Stimulated activated CD4-positive, alpha-beta T cell treated with anti-CD3 and anti-CD28 coated beads, TNF-alpha, amount 100 ng/mL, for 1 hour (primary cell): ENCODE measurements at places on chromosomes 7 and 10.

DNA sequence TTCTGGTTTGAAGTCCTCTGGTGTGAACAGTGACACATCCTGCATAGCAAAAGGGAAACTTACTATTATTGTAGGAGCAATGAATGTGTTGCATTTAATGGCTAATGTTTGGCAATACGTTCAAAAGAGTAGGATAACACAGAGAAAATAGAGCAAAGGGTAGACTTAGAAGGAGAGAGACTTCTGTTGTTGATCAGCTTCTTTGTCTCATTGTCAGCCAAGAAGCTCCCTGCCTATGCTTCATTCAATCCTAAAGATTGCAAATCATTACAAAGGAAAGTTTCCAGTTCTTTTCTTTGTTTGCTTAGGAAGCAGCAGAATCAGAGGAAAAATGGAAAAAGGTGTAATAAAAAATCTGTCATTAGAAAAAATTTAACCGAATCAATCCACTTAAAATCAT lies 7.9 kb upstream of the TSPAN13 start:
- DNase-seq = no peak

DNA sequence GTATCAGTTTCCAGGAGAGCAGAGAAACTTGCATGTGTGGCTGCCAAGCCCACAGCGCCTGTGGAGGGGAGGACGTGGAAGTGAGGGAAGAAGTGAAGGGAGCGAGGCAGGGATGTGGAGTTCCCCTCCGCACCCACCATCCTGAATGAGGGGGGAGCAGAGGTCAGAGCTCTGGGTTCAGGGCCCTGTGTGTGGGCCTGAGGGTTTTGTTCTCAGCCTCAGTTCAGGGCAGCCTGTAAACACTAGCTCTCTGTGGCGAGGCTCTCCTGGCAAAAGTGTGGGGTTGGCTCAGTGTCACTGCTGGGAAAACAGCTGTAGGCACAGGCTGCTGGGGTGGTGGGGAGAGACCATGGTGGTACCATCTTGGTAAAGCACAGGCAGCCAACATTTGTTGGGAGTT lies 108.4 kb downstream of the C10orf105 start:
- DNase-seq = no peak

DNA sequence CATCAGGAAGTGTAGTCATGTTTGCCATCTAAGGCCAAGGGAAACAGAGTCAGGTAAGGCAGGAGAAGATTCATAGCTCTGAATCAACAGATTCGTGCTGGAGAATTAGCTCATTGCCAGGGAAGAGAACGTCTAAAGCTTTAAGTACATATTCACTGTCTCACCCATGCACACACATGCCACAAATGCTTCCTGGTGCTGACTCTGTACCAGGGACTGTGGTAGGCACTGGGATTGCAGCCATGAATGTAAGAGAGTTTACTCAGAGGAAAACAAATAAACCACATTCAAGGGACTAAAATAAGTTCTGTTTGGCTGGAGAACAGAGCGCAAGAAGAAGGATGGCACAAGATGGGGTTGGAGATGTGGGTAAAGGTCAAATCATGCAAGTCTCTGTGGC lies 89.8 kb upstream of the HPS1 start:
- no peak for DNase-seq

GRCh38 chr10:72260976-72261783 lies 12.5 kb upstream of the DDIT4 start:
- DNase-seq = no peak

DNA sequence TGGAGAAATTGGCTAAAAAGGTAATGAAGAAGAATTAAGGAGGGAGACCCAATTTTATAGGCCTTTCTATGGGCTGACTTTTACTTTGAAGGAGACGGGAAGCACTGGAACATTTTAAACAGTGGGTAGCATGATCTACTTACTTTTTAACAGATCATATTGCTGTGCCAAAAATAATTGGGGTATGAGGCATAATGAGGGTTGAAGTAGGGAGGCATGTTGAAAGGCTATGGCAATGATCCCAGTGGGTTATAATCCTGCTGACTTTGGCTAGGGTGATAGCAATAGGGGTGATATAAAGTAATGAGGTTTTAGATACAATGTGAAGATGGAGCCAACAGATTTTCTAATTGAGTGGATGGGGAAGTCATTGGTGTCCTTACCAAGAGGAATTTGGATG lies 73.2 kb downstream of the GPR37 start:
- no peak for DNase-seq
